ENCODE measurements at places on chromosomes 6 and 20.

DNA sequence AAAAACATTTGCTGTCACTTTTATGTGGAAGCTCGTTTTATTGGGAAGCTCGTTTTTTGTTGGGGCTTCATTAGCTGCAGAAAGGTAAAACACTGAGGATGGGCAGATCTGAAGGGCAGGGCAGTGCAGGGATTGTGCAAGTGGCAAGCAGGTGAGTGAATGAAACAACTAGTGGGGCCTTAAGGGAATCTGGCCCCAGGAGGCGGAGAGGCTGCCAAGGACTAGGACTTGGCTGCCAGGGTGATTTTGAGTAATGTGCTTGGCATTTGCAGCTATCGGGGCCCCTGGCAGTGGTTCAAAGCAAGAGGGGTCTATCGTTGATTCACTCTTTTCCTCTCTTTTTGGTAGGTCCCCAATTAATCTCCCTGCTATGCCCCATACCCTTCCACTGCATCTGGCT, 11.5 kb downstream of the IL22RA2 start:
- DNase-seq, result no peak

GRCh38 chr6:150032598-150032997, 7.3 kb upstream of the RAET1L start:
- DNase-seq, result peak; percentile 8

- no peak for DNase-seq
These were observed 25.2 kb downstream of the GPX6 start for GRCh38 chr6:28490205-28490890.

DNA sequence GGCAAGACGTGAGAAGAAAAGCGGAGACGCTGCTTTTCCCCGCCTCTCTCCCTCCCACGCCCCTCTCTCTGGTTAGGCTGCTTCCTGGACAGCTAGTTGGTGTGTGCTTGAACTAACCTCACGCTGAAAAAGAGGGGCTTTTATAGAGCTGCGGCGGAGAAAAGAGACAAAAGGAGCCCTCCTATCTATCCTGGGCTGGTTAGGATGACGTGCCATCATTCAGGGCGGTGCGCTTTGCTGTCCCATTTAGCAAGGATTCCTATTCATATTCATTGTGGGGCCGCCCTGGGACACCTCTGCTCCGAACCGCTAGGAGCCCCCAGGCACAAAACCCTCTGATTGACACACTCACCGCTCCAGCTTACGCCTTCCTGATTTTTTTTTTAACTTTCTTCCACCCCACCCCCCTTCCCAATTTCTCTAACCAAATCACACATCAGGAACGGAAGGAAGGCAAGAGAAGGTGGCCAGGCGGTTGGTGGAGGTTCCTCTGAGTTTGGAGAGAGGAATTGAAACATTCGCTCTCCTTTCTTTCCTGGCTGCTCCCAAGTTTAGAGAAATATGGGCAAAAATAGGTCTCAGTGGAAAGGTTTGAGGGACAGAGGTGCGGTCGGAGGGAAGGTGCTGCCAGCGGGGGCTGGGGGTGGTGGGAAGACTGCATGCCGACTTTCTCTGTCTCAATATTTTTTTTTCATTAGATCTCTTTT, at the start of gene OLIG3:
TSS of gene OLIG3 (minus strand) at position 114 of the 707 bp plus-strand sequence. CDS start 224 bp downstream, outside the sequence.
- peak; percentile 88 for DNase-seq

- DNase-seq, result no peak
These were observed 77.7 kb downstream of the LPA start for GRCh38 chr6:160586374-160586773.

- DNase-seq, result no peak
These were observed 62.3 kb downstream of the ME1 start for GRCh38 chr6:83368577-83368976.

GRCh38 chr6:118750143-118750542, 98.8 kb upstream of the CEP85L start:
- DNase-seq, result no peak

DNA sequence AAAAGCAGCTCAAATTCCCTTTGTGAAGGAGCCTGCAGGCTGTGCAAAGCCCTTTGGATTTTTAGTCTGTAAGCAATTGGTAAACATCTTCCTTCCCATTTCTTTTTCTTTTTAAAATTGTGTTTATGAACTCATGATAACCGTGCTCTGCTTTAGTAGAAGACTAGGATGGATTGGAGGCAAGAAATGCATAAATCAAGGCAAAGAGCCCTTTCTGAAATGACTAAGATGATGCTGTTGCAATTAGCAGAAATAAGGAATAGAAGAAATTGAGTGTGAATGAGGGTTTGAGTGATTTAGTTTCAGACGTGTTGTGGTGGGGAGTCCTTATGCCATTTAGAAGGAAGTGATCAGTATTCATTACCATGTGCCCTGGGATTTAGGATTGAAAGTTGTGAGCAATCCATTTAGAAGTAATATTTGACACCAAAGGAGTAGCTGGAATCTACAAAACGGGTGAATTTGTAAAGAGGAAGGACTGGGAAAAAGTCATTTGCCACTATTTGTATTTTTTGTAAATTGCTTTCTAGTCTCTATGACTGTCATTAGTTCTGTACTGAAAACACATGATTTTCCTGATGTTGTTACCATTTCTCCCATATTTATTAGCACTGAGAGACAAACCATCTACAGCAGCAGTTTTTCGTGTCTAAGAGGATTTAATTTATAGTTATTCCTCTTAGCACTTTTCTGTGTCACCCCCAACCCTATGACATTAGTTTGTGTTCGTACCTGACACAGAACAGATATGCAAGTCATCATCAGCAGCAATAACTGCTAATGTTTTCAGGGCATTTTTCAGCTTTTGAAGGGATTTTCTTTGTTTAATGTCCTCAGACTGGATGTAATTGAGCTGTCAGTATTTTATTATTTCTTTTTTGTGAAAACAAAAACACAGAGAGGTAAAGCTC, 265.0 kb downstream of the UTRN start:
- DNase-seq, result no peak

- DNase-seq, result no peak
These were observed 18.2 kb downstream of the MAP7 start for GRCh38 chr6:136532030-136532429.

DNA sequence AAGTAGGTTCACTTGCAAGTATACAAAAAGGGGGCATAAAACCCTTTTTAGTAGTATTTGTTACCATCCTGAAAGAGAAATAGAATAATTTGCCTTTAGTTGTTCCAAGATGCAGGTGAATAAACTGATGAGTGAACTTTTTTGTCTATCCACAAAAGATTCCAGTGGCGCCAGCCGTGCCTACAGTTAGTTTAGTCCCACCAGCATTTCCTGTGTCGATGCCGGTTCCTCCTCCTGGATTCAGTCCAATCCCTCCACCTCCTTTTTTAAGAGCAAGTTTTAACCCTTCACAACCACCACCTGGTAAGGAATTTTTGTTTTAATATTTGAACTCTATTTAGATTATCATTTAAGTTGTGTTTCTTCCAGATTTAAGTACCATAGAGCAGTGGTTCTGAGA, 90.9 kb downstream of the SCAF8 start:
- no peak for DNase-seq

- no peak for DNase-seq
These were observed 58.0 kb downstream of the LIN28B start for GRCh38 chr6:105014954-105015353.

DNA sequence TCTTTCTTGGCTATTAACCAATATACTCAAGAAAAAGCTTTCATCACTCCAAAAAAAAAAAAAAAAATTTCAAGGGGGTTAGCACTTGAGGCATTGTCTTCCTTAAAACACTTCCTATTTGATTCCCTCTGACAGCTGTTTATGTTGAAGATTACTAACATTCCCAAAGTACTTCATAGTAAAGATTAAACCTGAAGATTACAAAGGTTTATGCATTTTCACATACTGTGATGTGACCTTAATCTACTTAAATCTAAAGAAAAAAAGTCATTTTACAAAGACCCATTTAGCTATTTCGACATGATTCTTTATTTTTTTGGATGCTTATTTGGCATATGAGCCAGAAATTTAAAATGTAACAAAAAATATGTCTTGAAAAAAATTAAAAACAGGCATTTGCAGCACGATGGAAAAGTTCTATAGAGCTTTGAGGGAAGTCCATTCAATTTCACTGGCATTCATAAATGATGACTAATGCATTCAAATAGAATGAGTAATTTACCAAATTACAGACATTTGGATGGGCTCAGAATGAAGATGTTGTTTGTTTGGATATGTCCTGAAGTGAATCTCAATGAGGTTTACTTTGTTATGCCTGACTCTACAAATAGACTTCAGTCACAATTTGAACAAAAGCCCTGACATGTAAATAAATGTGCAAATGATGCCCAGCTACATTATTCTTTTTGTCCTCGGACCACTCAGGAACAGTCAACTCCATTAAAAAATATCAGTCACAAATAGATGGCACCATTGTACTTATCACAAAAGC, 674.6 kb upstream of the MARCKS start:
- no peak for DNase-seq

DNA sequence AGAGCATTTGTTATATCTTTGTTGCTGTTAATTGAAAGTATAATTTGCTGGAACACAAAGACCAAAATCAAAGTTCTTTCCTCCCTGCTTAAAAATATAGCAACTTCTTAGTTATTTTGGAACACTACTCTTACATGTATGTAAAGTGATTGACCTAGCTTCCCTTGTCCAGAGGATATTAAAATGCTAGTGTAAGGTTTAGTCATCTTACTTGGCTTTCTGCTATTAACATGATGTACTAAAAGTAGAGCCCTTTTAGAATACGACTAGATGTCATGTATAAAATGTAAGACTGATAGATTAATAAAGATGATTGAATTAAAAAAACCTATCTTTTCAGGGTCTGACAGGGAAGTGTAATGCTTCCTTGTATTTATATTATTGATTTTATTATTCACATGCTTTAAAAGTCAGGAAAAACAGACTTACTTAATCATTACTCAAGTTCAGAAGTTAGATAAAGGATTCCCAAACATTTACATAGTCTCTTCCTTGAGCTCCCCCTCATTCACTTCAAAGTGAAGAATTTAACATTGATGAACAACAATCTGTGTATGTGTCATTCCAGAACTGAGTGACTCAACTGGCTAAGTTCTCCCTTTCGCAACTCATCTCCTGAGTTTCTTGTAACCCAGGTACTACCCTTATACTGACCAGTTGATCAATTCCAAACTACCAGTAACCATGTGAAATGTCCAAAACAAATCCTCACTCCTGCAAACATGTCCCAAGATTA, 50.9 kb downstream of the BTBD9 start:
- DNase-seq, result no peak

DNA sequence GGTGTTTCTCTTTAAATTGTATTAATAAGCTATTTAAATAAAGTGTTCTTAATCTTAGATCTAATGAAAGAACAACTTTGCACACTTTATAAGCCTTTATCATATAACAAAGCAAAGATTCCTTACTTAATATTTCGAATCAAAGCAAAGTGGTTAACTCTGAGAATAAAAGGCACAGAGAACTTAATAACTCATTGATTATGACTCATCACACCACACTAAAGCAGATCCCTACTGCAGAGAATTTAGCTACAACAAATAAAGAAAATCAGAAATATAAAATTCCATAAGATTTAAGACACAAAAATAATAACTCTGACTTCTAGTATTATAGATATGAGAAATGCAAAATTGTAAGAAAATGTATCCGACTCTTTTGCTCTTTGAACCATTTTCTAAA, 135.6 kb upstream of the RUNX2 start:
- DNase-seq, result no peak

DNA sequence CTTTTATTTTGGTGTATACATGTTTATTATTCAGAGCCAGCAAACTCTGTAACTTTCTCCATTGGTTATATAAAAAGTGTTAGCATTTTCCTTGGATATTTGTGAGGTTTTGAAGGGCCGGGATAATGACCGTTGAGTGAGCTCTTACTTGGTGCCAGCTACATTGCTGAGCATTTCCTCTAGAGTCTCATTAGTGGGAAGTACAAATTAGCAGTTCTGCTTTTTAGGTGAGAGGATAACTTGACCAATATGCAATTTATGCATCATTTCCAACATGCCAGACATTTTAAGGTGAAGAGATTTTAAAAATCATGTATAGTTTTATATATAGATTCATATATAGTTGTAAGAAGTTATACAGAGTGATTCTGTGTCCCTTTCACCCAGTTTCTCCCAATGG, 84.3 kb downstream of the CARMIL1 start:
- no peak for DNase-seq

DNA sequence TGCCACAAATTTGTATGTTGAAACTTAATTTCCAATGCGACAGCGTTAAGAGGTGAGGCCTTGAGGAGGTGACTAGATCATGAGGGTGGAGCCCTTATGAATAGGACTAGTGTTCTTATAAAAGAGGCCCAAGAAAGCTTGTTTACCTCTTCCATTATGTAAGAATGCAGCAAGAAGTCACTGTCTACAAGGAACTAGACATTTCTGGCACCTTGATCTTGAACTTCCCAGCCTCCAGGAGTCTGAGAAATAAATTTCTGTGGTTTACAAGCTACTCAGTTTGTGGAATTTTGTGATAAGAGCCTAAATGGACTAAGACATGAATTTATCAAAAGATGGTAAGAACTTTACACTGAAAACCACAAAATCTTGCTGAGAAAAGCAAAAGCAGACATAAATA, 173.6 kb upstream of the SGK1 start:
- no peak for DNase-seq

GRCh38 chr6:19736066-19736465, 101.1 kb upstream of the ID4 start:
- DNase-seq, result peak; percentile 36

DNA sequence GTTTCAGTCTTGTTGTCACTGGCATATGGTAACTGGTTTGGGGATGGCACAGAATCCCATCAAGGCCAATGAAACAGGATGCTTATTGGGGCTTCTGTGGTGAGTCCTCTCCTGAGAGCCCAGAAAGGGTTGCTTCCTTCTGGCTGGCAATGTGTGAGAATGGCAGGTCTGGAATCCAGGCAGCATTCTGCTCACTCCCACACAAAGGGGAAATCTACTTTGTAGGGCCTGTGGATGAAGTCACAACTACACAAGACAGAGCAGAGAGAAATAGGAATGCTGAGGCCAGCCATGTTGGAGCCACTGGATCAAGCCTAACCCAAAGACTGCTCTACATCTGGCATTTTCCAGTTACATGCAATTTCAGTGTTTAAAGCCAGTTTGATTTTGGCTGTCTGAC, 15.7 kb downstream of the PLAGL2 start:
- no peak for DNase-seq

- DNase-seq, result peak; percentile 53
These were observed 116.9 kb downstream of the SLX4IP start for GRCh38 chr20:10551732-10552724.

DNA sequence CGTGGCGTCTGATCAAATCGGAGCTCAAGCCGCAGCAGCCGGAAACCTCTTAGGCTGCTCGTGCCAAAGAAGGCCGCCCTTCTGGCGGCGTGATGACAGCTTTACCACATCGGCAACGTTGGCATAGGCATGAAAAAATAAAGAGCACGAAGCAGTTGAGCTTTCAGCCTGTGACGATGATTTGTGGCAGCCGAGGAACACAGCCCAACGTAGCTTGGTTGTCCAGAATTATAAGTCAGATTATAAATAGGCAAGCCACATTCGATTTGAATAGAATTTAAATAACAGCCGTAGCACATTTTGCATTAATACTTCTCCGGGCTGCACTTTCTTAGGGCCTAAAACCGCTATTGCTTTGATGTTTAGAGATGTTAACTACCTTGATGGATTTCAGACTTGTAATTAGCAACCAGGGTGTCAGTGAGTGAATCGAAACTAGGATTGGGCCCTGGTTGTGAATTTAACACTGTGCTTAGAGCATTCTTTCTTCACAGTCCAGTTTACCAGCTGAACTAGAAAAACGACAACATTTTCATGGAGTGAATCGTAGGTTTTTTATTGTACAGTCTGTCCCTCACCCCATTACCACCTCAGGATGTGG, 864 bp upstream of the BCLAF1 start:
- DNase-seq, result peak; percentile 52

- DNase-seq, result no peak
These were observed 22.6 kb downstream of the MYH7B start for GRCh38 chr20:34978092-34978744.

- no peak for DNase-seq
These were observed 69.4 kb downstream of the NRN1 start for GRCh38 chr6:5937169-5937909.

Data from H9 (cell line).